CD4-positive, CD25-positive, alpha-beta regulatory T cell (primary cell): ENCODE measurements at places on chromosomes 16 and 17. TPM values are rescaled to one million over a fixed set of nuclear protein-coding genes. Genes with fewer than 3 reads are reported as not detected.
A peak's percentile ranks its signal among the peaks of the same experiment; 100 is the strongest.

The SLX4 gene
- total RNA-seq, result 5.4 TPM

The TBX4 gene
- not detected for total RNA-seq

The TMEM114 gene
- total RNA-seq, result not detected

The SMTNL2 gene
- not detected for total RNA-seq

The TMEM170A gene
- 45.1 TPM for total RNA-seq

The INCA1 gene
- total RNA-seq, result not detected

DNA sequence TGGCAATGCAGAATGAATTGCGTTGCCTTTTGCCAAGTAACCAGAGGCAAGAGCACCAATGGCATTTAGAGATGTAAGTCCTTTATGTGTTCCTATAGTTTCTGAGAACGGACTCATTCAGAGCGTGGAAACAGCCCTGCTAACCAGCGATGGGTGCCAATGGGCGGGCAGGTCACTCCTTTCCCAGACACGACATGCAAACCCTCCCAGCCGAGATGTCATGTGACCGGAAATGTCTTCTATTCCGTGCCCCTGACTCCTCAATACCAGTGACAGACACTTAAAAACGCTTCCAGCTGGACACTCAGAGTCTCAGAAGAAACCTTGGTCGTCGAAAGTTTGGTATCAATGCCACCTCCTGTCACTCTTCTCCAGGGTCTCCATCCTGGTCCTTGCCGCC is 3.2 kb downstream of the FBF1 start:
- no peak for DNase-seq

DNA sequence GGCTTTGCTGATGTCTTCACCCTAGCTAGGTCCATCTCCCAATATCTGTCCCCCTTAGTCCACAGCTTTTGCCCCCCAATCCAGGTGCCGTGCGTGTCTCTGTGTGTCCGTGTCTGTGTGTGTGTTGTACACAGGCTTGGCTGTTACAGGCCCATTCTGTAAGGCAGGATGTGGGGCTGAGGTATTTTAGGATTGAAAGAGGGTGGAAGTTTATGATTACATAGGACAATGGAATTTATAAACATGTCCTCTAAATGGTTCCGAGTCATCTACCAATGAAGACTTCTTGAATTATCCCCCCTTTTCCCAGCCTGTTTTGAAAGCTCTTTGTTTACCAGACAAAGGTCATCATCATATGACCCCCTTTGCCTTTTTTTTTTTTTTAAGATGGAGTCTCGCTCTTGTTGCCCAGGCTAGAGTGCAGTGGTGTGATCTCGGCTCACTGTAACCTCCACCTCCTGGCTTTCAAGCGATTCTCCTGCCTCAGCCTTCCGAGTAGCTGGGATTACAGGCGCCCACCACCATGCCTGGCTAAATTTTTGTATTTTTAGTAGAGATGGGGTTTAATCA is 21.9 kb downstream of the ACE start:
- no peak for DNase-seq

DNA sequence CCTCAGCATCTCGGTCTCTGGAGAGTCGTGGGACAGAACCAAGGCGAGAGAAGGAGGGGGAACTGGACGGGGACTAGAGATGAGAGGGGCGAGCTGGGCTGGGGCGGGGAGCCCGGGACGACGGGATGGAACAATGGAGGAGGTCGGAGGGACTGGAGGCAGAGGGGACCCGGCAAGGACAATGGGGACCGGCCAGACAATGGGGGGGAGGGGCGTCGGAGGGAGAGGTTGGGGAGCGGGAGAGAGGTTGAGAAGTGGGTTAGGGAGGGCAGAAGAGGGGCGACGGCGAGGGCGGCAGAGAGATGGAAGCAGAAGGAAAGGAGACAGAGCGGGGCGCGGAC is 719 bp downstream of the NGFR start:
- DNase-seq, result no peak

DNA sequence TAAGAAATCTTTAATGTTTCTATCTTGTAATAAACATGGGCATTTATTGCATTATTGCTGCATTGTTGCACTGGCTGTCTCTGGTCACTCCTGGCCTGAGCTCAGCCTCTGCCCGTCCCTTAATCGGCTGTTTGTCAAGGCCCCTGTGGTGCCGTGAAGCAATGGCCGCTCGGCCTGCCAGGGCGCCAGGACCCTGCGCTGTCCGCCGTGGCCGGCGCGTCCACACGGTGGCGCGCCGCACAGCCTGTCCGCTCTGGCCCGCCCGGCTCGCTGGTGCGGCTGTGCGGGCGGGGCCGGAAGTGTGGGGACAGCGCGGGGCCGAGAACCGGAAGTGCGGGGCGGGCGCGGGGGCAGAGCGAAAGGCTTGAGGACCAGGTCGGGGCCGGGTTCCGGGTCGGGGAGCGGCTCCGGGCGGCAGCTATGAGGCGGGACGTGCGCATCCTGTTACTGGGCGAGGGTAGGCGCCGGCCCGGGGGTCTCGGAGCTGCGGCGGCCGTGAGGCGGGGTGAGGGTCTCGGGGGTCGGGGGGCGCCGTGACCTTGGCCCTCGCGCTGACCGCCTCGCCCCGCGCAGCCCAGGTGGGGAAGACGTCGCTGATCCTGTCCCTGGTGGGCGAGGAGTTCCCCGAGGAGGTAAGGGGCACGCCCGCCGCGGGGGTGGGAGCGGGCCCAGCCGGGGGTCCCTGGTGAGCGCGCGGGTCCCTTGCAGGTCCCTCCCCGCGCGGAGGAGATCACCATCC is at the start of gene RHOT2:
Gene RHOT2 (plus strand): TSS at position 353 of the 739 bp plus-strand sequence. CDS start 68 bp downstream, at position 421.
- peak; percentile 93 for DNase-seq

DNA sequence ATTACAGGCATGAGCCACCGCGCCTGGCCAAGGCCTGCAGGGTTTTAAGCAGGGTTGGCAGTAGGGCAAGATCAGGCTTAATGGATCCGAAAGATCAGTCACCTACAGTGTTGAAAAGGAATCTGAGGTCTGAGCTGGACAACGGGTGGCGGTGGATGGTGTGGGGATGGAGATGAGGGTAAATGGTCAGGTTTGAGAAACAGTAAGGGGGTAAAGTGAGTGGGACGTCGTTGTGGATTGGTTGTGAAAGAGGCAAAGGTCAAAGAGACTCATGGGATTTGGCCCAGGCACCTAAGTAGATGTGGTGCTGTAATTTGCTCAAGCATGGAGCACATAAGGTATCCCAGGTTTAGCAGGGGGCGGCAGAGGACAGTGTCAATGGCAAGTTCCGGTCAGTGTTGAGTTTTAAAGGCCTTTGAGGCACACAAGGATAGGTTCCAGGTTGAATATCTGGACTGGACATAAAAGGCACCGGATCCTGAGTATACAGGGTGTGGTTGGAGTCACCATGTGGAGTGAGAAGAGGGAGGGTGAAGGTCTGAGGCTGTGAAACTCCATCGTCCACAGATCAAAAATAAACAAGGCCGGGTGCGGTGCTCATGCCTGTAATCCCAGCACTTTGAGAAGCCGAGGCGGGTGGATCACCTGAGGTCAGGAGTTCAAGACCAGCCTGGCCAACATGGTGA is 1.1 kb upstream of the SLC16A5 start:
- no peak for DNase-seq

GRCh38 chr17:17196776-17197175 is 9.4 kb downstream of the PLD6 start:
- DNase-seq, result no peak

- no peak for DNase-seq
Measured at GRCh38 chr17:1030684-1031532, 34.0 kb downstream of the TIMM22 start.

GRCh38 chr17:40949418-40949817 is 12.0 kb upstream of the KRT23 start:
- DNase-seq, result no peak

- no peak for DNase-seq
Measured at GRCh38 chr16:12515746-12516145, 287.9 kb downstream of the CPPED1 start.

DNA sequence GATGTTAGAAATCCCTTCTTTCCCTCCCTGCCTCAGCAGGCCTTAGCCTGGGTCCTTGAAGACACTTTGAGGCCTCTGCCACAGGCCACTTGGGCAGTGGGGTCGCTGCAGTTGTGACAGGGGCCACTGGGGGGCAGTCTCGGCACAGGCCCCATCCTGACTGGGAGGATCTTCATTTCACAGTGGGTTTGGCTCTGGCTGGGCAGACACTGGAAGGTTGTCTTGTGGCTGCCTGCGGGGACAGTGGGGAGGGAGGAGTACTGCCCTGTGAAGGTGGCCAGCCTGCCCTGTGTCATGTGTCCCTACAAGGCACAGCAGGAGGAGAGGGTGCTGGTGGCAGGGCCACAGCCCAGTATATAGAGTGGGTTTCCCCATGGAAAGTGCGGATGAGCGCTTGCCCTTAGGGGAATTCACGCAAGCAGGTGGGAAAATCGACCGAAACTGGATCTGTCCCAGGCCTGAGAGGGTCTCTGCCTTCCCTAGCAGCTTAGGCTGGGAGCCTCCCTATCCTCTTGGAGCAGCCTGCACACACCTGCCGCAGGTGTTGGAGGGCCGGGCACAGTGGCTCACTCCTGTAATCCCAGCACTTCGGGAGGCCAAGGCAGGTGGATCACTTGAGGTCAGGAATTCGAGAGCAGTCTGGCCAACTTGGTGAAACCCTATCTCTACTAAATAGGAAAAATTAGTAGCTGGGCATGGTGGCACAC is 28.8 kb downstream of the GINS2 start:
- peak; percentile 52 for DNase-seq

DNA sequence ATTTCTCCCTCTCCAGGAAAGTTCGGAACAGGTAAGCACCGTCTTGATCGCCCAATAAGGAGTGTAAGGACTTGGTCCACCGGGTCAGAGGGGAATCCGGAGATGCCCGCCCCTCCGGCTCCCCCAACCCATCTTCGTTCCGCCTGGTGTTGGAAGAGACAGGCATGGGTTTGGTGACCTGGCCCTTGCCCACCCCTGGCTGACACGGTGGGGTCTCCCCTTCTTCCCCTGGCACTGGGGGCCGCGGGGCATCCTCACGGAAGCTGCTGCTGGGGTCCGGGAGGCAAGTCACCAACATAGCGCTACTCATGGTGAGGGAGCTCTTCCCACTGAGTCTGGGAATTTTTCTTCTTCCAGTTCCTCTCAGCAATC is 3.2 kb downstream of the AXIN2 start:
- DNase-seq, result no peak

DNA sequence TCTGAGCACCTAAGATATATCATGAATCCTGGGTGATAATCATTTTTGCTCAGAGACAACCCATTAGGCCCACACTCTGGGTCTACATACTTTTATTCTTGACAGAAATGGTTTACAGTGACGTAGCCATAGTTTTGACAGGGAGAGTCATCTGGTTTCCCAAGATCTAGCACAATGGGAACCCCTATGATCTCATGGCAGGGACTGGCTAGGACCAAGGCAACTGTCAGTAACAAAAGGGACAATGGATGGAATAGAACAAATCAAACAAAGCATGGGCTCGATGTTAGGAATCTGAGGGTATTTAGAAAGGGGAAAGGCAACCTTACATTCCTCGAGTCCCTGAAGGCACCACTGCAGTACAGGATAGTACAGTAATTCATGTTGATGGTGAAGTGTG is 20.5 kb downstream of the CFAP97D1 start:
- no peak for DNase-seq

DNA sequence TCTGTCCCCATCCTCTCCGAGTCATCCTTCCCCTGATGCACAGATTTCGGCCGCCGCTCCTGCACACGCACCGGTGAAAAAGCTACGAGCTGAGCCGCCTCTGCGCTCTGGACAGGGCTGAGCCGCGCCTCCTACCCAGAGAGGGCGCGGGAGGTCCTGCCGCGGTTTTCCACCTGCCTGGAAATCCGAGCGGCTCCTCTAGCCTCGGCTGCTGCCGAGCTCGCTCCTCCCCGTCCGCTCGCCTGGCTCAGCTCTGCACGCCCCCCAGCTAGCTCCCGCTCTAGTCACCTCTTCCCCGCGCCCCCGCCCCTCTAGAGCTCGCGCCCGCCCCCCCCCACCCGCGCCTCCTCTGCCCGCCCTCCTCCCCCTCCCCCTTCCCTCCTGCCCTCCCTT is 198 bp upstream of the SHISA9 start:
- no peak for DNase-seq

- no peak for DNase-seq
Measured at GRCh38 chr17:8324132-8324531, 14.1 kb downstream of the ARHGEF15 start.

- DNase-seq, result no peak
Measured at GRCh38 chr17:57312242-57312641, 55.9 kb downstream of the MSI2 start.

- peak; percentile 56 for DNase-seq
Measured at GRCh38 chr17:50087246-50087911, 7.8 kb upstream of the PDK2 start.
